ENCODE measurements at places on chromosomes 4 and X.

DNA sequence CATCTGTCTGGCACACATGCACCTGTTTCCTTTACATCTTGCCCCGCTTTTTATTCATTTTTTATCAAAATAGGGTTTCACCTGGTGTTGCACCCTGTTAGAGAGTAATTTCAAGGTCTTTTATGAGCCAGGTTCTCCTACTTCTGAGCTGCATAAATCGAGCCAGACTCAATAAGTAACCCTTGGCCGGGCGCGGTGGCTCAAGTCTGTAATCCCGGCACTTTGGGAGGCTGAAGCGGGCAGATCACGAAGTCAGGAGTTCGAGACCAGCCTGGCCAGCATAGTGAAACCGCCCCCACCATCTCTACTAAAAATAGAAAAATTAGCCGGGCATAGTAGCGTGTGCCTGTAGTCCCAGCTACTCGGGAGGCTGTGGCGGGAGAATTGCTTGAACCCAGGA, 1.0 kb upstream of the PPP2R3B start:
- no peak for DNase-seq

DNA sequence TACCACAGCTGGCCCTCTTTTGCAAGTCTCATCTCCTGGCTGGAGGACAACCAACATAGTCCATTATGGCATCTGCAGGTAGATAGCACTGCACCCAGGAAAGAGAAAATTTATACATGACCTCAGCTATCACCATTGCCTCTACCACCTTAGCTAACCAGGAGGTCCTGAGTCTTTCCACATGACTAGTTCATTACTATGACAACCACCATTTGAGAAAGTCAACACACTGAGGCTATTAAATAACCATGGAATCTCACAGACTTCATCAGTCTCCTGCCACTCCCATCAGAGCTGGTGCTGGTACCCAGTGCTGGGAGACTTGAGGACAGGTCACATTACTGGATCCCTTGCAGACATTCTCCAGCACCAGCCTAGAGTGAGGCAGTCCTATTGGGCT, 285.9 kb downstream of the GBA3 start:
- DNase-seq, result no peak

DNA sequence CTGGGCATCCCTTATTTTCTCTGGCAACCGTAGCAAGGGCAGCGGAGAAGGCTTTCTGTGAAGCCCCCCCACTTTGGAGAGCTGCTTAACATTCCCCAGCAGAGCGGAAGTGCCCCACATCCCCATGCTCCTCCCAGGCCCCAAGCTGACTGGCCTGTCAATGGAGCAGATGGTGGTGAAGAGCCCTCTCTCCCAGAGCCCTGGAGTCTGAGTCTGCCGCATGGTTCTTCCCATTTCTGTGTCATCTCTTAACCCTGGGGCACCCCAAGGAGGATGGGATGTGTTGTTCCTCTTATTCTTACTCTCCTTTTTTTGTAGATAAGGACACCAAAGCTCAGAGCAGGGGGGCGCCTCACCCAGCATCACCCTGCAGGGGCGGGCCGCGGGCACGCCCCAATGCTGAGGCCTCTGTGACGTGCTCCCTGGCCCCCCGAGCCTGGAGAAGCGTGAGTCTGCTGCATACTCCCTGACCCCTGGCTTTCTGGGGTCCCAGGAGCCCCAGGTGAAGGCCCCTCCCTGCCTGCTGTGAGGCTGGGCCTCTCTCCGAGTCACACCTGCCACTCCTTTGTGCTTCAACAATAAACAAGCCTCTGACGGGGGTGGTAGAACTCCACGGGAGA, 35.9 kb downstream of the ADRA2C start:
- DNase-seq, result no peak

GRCh38 chr4:142984871-142985585, 138.9 kb upstream of the INPP4B start:
- DNase-seq, result no peak

DNA sequence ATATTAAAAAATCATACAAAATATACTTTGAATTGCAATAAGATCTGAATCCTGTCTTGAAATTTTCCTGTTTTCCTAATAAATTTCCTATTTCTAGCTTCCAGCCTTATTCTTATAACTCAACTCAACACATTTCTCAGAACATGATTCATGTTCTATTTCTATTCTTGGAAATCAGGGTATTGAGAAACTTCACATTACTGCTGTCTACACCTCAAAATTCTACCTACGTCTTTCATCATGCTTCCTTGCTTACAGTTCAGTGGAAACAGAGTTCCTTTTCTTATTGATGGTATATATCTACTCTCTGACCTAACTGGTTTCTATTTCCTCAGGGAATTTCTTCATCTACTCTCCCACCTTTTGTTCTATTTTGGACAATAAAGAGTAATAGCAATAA, 2139.0 kb downstream of the ARAP2 start:
- no peak for DNase-seq

GRCh38 chrX:84339507-84340364, 151.7 kb upstream of the RPS6KA6 start:
- DNase-seq, result no peak

- no peak for DNase-seq
Measured at GRCh38 chr4:153038623-153039311, 102.6 kb downstream of the FHDC1 start.

DNA sequence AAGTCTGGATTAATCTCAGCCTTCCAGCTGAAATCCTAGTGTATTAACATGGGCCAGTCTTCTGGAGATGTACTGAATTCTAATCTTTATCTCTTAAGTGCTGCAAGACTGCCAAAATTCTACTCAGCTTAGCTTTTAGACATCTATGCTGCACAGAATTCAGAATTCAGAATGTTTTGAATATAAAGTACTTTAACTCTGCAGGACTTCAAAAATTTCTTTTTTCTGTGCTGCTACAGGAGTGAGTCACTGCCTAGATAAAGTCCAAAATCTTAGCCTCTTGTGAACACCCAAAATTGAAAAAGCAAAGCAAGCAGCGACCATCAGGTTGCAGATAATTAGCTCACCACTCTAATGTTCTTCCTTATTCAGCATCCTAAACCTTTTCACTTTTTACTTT, 1092.6 kb upstream of the PCDH10 start:
- no peak for DNase-seq

- no peak for DNase-seq
Measured at GRCh38 chrX:68748030-68748429, 80.8 kb upstream of the EFNB1 start.

GRCh38 chr4:78370631-78371372, 180.8 kb upstream of the ANXA3 start:
- no peak for DNase-seq

DNA sequence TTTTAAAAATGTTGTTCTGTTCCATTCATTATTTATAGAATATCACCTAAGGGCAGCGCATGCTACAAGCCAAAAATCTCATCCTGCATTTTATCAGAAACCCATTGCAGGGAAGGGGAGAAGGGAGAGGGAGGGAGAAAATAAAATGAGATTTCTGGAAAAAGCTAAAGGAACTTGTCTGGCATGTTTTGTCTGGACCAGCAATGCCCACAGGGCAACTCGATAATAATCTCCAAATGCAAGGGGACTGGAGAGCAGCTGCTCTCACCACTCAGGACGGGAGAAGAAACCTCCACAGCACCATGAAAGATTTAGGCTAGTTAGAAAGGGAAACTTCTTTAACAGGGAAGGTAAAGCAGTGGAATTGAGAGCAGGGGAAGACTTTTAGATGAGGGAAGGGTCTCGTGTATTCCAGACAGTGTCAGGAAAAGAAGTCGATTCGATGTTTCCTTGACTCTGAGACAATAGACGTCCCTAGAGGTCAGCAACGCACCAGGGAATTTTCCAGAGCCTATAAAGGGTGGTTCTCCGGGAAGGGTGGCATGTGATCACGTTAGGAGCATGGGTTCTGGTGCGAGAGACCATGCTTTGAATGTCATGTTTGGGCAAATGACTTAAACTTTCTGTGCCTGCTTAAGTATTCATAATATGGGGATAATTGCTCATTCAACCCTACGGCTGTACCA, 132.2 kb upstream of the NDP start:
- no peak for DNase-seq

- no peak for DNase-seq
Measured at GRCh38 chr4:174117445-174117844, 166.0 kb downstream of the FBXO8 start.

- DNase-seq, result no peak
Measured at GRCh38 chr4:70190579-70190978, 4.9 kb upstream of the ODAM start.

DNA sequence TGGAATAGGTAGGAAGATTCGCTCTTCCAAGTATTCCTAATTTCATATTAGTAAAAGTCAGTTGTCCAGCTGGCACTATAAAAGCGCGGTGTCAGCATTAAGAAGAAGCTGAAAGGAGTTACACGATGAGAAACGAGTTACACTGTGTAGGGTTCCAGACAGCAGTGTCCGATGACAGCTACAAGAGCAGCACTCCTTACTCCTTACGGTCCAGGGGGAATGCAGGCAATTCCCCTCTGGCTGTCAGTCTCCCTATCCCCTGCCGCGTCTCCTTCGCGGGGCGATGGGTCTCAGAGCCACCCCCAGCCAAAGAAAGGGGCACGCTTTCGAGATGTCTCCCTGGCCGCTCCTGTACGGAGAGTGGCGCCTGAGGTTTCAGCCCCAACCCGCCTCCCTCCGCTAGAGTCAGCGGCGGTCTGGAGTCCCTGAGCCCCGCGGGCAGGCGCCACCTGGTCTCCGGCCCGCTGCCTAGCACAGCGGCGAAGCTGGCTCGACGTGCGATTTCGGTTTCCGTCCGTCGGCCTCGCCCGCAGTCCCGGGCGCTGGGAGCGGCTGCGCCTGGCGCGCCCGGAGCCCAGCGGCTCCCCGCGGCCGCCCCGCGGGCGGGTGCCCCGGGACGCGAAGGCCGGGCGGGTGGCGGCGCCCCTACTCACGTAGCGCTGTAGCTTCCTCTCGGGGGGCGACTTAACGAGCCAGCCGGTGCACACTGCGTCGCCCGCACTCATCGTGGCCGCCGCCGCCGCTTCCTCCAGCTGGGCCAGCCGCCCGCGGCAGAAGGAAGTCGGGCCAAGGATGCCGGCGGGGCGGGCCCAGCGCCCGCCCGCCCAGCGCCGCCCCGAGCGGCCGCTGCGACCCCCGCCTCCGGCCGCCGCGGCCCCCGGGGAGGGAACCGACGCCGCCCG, at the start of gene GAB3:
Gene GAB3, minus strand, starts transcription at position 777 of the 902 bp plus-strand sequence. Its CDS starts 52 bp downstream, at position 725.
- DNase-seq, result peak; percentile 35

- DNase-seq, result no peak
Measured at GRCh38 chr4:189897667-189898066, 43.0 kb upstream of the FRG1 start.

DNA sequence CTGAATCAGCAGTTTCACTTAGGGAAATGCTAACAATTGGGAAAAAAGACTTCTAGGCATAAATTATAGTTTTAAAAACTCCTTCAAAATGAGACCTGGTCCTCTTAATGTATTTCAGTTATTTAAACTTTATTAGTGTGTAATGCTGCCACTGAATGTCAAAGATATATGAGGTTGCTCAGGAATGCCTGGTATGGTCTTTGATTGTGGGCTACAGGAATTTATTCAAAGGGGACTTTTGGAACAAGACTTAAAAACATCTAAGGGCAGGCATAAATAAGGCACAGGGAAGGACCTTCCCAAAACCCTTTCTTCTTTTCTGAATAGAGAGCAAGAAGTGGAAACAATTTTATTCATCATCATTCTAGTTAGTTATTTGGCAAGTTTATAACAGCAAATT, 439.1 kb downstream of the TLL1 start:
- no peak for DNase-seq

GRCh38 chr4:176357359-176358082, 37.8 kb downstream of the SPCS3 start:
- DNase-seq, result no peak

DNA sequence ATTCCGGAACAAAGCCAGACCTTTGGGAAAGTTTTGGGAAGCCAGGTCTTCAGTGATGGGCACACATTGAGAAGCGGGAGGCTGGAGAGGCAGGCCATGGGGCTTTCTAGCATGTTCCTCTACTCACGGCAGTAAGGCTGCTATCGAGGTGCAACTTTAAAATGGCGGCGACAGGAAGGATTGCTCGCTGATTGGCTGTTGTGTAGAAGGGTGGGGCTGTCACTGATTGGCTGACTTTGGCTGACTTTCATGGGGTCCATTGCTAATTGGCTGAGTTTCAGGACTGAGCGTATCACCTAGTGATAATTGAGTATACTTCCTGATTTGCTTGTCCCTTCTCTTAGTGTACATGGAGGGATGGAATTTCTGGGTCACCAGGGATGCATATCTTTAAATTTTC, 19.7 kb upstream of the GLOD5 start:
- DNase-seq, result no peak

- no peak for DNase-seq
Measured at GRCh38 chr4:16659079-16659478, 239.4 kb downstream of the LDB2 start.

DNA sequence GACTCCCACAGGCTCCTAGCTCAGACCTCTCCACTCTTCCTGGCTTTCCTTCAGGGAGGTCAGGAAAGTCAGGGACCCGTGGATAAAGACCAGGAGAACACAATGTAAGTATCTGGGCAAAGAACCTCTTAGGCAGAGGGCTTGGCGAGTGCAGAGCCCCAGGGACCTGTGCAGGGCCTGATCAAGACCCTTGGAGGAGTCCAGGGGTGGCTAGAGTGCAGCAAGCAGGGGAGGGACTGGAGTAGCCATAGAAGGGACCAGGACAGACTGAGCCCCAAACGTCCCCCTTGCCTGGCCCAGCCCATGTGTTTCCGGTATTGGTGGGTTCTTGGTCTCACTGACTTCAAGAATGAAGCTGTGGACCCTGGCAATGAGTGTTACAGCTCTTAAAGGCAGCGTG, 5.9 kb upstream of the TNIP2 start:
- no peak for DNase-seq

GRCh38 chrX:1754077-1754476, 139.2 kb downstream of the ASMT start:
- DNase-seq, result no peak

- no peak for DNase-seq
Measured at GRCh38 chr4:140450352-140450751, 22.9 kb upstream of the CLGN start.

DNA sequence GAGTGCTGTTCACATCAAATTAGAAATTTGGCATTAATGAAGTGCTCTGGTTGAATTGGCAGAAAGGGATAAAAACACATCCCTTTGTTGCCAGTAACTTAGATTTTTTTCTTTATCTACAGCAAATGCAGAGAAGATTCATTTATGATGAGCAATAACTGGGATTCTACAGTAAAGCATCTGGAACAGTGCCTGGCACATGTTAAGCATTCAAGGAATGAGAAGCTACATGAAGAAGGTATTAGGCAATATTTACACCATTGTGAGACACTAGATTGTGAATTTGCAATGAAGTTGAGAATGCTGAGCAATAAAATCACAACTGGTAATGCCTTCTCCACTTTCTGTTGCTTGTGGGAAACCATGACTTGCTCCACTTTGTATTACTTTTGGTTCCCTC, 33.5 kb downstream of the PCDH19 start:
- no peak for DNase-seq

DNA sequence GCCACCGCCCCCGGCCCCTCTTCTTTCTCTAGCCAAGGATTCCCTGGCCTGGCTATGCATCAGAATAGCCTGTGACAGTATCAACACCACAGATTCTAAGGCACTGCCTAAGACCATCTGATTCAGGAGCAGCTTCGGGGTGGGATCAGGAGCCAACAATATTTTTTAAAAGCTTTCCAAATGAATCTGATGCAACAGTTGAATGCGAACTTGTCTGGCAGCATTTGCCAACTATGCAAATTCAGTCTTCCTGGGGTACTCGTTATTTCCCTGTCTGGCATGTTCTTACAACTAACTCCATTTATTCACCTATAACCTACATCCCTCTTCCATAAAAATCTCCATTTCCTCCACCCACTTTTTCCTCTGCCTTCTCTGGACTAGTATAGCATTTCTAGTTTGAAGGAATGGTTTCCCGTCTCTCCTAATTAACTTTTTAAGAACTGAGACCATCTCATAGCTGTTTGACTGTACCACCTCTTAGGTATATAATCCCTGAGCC, 36.2 kb upstream of the UGDH start:
- no peak for DNase-seq

GRCh38 chrX:124256216-124256615, 76.2 kb upstream of the TEX13D start:
- no peak for DNase-seq

Data from stimulated activated CD4-positive, alpha-beta T cell treated with anti-CD3 and anti-CD28 coated beads, Interleukin-4, amount 100 ng/mL, for 4 hours (primary cell).